ENCODE measurements at places on chromosomes 16 and 17. TPM values are rescaled to one million over a fixed set of nuclear protein-coding genes. Genes with fewer than 3 reads are reported as not detected.

- DNase-seq, result no peak
Observed at GRCh38 chr17:57785022-57785421, 39.9 kb upstream of the CCDC182 start.

DNA sequence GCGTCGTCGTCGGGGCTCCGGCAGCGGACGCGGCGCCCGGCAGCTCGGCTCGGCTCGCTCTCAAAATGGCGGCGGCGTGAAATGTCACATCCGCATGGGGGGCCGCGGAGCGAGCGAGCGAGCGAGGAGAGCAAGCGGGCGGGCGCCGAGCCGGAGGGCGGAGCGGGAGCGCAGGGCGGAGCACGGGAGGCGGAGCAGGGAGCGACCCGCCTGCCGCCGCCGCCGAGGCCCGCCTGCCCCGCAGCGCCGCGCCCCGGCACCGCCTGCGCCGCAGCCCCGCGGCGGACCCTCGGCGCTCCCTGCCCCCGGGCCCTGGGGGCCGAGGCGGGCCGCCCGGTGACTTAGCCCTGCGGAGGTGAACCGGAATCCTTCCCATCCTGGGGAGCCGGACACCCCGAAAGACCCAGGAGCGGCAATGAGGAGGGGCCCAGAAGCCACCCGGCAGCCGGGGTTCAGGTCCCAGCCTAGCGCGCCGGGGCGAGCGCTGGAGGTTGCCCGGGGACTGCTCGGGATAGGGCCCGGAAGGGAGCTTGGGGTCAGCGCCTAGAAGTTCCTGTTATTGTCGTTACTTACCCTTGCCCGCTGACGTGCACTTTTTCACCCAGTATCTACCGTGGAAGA is at the start of gene USP7:
USP7 (minus strand) TSS at position 86 of the 621 bp plus-strand sequence. CDS start 621 bp downstream, outside the sequence.
- peak; percentile 90 for DNase-seq

DNA sequence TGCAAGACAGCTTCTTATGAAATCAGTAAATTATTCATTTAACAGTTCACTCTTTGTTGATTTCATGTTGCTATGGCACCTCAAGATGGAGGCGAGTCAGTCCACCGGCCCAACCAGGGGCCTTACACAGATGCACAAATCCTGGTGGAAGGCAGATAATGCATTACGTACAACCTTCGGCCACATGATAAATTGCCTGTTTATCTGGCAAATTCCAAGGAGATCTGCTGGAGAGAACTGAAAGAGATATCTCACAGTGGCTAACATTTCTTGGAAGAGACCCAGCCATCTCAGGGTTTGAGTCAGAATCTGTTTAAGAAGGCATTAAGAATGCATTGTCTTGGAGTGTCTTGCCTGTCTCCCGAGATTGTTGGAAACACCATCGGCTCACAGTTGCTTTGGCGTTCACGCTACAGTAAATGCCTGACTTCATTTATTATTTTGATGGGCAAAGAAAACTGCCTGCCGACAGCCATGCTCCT is 225.6 kb downstream of the MSI2 start:
- DNase-seq, result no peak

DNA sequence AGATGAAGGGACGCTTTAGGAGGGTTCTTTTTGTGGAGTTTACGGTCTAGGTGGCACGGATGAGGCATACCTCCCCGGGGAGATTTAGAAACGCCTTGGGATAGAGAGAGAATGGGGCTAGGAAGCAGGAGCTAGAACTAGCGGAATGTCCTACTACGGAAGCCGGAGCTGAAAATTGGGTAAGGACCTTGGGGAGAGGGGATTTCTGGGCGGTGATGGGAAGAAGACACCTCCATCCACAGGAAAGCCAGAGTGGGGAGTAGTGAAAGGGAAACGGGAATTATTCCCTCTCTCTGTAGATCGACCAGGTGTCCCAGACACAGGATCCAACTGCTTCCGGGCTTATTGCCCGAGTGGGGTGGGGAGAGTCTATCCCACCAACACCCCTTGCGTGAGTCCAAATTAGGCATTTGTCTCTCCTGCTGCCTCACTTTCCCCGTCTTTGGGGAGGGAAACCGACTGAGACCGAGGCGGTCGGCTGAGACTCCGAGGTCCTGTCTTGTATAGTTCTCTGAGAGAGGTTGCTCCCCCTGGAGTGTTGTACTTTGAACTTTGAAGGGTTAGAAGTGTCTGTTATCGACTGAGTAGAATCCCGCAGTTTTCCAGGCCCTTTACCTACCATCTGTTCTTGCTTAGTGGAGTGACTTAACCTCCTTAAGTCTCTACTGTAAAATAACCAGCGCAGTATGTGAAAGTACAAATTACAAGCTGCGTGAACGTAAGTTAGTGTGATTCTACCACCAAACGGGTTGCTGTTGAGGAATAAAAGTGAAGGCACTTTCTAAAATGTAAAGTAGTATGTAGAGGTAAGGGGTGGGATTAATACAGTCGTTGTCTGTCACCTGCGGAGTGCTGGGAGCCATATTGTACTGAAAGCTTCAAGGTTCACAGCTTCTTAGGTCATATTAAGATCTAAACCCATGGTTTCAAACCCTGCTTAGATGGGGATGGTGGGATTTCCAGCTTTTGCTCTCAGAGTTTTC is 1.0 kb downstream of the RSPRY1 start:
- DNase-seq, result peak; percentile 20

Gene RUNDC3A
- total RNA-seq, result 0.17 TPM

DNA sequence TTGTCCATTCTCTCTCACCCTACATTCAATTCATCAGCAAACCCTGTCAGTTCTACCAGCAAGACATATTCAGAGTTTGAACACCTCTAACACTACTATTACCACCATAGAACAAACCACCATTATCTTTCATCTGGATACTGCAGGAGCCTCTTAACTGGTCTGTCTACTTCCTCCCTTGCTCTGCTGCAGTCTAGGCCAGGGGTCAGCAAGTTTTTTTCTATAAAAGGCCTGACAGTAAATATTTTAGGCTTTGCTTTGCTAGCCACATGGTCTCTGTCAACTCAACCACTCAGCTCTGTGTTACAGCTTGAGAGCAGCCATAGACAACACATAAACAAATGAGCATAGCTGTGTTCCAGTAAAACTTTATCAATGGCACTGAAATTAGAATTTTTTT is 13.8 kb downstream of the KCTD19 start:
- DNase-seq, result no peak

GRCh38 chr17:17526369-17526768 is 30.2 kb upstream of the RASD1 start:
- no peak for DNase-seq

- no peak for DNase-seq
Observed at GRCh38 chr16:47374629-47375028, 86.2 kb downstream of the ITFG1 start.

DNA sequence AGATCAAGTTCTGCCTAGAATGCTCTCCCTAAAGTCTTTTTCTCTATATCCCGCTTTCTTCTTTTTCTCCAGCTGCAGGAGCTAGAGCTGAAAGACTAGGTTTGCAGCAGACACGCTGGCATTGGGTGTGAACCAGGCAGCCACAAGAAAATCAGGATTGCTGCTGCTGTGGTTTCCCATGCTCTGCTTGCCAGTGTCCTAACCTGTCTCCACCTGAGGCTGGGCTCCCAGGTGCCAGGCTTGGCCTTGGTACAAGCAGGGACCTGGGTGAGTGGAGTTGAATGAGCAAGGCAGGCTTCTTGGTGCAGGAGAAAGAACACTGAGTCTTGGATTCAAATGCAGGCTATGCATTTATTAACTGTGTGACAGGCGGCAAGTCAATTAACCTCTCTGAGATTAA is 440.3 kb upstream of the MAF start:
- no peak for DNase-seq

DNA sequence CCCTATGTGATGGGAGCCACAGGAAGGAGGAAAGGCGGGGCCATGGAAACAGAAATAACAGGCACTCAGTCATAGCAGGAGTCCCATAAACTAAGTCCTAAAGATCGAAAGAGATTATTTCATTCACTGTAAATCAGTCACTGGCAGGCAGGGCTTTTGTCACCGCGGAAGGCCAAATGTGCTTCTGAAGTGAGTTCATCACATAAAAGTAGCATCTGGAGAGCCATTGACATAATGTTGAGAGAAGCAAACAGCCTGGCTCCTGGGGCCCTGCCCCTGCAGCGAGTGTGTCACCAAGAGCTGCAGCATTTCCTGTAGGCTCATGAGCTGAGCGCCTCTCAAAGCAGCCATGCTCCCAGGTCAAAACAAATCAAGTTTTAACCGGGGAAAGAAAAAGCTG is 476.2 kb downstream of the HAPSTR1 start:
- no peak for DNase-seq

Gene CUEDC1
- not detected for total RNA-seq

- no peak for DNase-seq
Observed at GRCh38 chr17:77786090-77786489, 172.4 kb upstream of the TNRC6C start.

DNA sequence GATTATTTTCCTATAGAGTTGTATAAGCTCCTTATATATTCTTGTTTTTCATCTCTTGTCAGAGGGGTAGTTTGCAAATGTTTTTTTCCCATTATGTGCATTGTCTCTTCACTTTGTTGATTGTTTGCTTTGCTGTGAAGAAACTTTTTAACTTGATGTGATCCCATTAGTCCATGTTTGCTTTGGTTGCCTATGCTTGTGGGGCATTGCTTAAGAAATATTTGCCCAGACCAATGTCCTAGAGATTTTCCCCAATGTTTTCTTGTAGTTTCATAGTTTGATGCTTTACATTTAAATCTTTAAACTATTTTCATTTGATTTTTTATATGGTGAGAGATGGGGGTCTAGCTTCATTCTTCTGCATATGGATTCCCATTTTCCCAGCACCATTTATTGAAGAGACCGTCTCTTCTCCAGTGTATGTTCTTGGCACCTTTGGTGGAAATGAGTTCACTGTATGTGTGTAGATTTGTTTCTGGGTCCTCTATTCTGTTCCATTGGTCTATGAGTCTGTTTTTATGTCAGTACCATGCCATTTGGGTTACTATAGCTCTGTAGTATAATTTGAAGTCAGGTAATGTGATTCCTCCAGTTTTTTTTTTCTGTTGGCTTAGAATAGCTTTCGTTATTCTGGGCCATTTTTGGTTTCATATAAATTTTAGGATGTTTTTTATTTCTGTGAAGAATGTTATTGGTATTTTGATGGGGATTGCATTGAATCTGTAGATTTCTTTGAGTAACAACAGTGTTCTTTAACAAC is 165.8 kb downstream of the ABCA8 start:
- DNase-seq, result no peak

- DNase-seq, result no peak
Observed at GRCh38 chr16:89374393-89374960, 115.9 kb downstream of the ANKRD11 start.

- no peak for DNase-seq
Observed at GRCh38 chr17:41008811-41009210, at the start of gene KRTAP3-1. Gene KRTAP3-1, minus strand, starts transcription at chr17:41009128. Its CDS starts 54 bp downstream, at chr17:41009074.
